Fibroblast of skin of right biceps (primary cell): ENCODE measurements at places on chromosomes 16 and 17.
A peak's percentile ranks its signal among the peaks of the same experiment; 100 is the strongest.

DNA sequence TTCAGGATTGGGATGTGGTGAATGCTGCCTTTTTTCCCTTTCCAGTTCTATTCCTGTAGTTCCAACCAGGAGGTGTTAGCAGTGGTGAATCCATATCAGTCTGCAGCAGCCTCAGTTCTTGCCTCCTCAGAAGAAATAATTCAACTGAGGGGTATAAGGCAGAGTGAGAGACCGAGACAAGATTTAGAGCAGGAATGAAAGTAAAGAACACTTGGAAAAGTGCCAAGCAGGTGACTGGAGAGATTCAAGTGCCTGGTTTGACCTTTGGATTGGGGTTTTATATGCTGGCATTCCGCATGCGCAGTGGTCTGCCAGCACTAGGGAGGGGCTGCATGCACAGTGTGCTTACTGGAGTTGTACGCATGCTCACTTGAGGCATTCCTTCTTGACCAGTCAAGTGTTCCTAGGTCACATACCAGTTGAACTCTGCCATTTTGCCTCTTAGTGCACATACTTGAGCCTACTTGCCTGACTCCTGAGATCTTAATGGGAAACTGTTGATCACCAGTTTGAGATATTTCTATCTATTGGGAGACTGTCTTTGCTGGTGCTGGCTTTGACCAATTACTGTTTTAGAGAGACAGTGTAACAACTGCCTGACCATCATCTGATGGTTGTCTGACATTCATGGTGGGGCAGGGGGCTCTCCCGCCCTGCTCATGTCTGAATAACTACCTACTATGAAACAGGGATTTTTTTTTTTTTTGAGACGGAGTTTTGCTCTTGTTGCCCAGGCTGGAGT is 680 bp upstream of the CCL15 start:
- no peak for DNase-seq

- no peak for DNase-seq
Measured at GRCh38 chr17:77215281-77215680, 74.5 kb downstream of the SEC14L1 start.

GRCh38 chr17:63042256-63042812 is 76.3 kb downstream of the TANC2 start:
- peak; percentile 18 for DNase-seq

DNA sequence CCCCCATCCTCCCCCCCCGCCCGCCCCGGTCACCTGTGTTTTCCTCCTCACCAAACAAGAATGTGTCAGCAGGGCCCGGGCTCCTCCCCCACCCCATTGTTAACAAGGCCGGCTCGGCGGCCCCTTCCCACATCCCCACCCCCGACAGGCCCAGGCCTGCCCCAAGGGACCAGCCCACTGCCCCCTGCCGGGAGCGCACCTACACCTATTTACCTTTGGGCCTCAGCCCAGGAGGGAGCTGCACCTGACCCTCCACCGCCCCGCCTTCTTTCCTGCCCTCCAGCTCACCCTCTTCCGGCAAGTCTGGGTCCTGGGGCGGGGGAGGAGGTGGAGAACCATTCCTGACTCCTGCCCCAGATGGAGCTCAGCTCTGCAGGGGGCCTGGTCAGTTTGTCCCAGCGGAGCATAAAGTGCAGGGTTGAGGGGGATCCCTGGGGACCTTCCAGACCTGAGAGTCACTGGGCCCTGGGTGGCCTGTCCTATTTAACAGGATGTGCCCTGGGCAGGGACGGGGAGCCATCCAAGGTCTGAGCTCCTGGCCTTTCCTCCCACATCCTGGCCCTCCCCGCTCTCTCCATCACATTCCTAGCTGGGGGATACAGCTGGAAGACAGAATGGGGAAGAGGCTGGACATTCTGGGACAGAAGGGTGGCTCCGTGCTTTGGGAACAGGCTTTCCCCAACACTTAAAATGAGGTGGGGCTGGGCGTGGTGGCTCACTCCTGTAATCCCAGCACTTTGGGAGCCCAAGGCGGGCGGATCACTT is 8.3 kb downstream of the FOXJ1 start:
- DNase-seq, result no peak
